ENCODE measurements at places on chromosomes 11 and 22. TPM values are rescaled to one million over a fixed set of nuclear protein-coding genes. Genes with fewer than 3 reads are reported as not detected.

Gene CARD18
- total RNA-seq: not detected

Gene CSTPP1
- total RNA-seq: 29.8 TPM

Gene DDIAS
- 2.0 TPM for total RNA-seq

Gene TBX10
- total RNA-seq: not detected

Gene ATP6V1E1
- 83.1 TPM for total RNA-seq

Gene LRRN4CL
- total RNA-seq: 0.87 TPM

Gene TBX1
- total RNA-seq: 0.79 TPM

Gene SLC7A4
- not detected for total RNA-seq

Gene TPH1
- 0.11 TPM for total RNA-seq

Gene CALCA
- total RNA-seq: not detected

Gene MOV10L1
- 0.39 TPM for total RNA-seq

Gene TMEM225
- total RNA-seq: not detected

Gene APOL1
- total RNA-seq: 0.39 TPM

Gene CASP5
- total RNA-seq: not detected

Gene PIH1D2
- 1.7 TPM for total RNA-seq

Gene GAB4
- not detected for total RNA-seq

Gene PLEKHA7
- total RNA-seq: 122 TPM

Gene SLC37A4
- total RNA-seq: 30.4 TPM

Gene UPK3A
- total RNA-seq: not detected

Gene NRGN
- 0.11 TPM for total RNA-seq

Gene KCNC1
- not detected for total RNA-seq

Gene CBLIF
- total RNA-seq: not detected

Gene APOA5
- not detected for total RNA-seq

Gene PGR
- total RNA-seq: not detected

Gene GPHA2
- not detected for total RNA-seq

Gene OVOL1
- 1.3 TPM for total RNA-seq

Gene GALNT18
- 1.1 TPM for total RNA-seq

Gene JAM3
- total RNA-seq: 0.39 TPM

Gene PLAAT4
- total RNA-seq: not detected

Gene NPAS4
- not detected for total RNA-seq

Gene RGL4
- not detected for total RNA-seq

Gene NXPE4
- not detected for total RNA-seq

Gene RPS6KA4
- total RNA-seq: 56.9 TPM

Gene DGCR6
- total RNA-seq: 5.5 TPM

Gene DDI1
- not detected for total RNA-seq

Gene TREH
- total RNA-seq: not detected

Gene KCTD17
- total RNA-seq: 19.6 TPM

Gene PDE2A
- total RNA-seq: 0.43 TPM

Gene SLC43A3
- 5.9 TPM for total RNA-seq

Gene SYT9
- 0.43 TPM for total RNA-seq

Gene MUC15
- 0.39 TPM for total RNA-seq

Gene ZMAT5
- total RNA-seq: 12.1 TPM

Gene DEPDC5
- total RNA-seq: 17.6 TPM

Gene HIKESHI
- 53.8 TPM for total RNA-seq

Gene DCHS1
- total RNA-seq: 0.33 TPM

Gene OR2D2
- 0.79 TPM for total RNA-seq

Gene KRTAP5-2
- total RNA-seq: not detected

Gene BEST1
- total RNA-seq: 0.11 TPM

Gene KLHL35
- total RNA-seq: 3.7 TPM

Gene OR2AT4
- not detected for total RNA-seq

Gene TP53I11
- not detected for total RNA-seq

Gene PTDSS2
- total RNA-seq: 36.5 TPM

Gene EHF
- total RNA-seq: not detected

Gene TNRC6B
- total RNA-seq: 26.1 TPM

Gene FXYD2
- total RNA-seq: not detected

Gene OR5B21
- total RNA-seq: not detected

Gene MUC6
- total RNA-seq: not detected

Gene POU2AF1
- not detected for total RNA-seq

Gene KCTD14
- total RNA-seq: 7.9 TPM
